ENCODE measurements at places on chromosomes 7 and 10. TPM values are rescaled to one million over a fixed set of nuclear protein-coding genes. Genes with fewer than 3 reads are reported as not detected.

Gene SFTPA2
- 14.2 TPM for total RNA-seq

Gene PLXDC2
- total RNA-seq = 12.5 TPM

Gene ANKRD1
- 0.32 TPM for total RNA-seq

Gene ZNF746
- total RNA-seq = 12.2 TPM

Gene RNF148
- total RNA-seq = 0.50 TPM

- no peak for DNase-seq
Measured at GRCh38 chr7:83153419-83153818, 9.3 kb downstream of the PCLO start.

- peak; percentile 51 for DNase-seq
Measured at GRCh38 chr7:128783143-128783861, 7.7 kb upstream of the OPN1SW start.

Gene OR2F2
- not detected for total RNA-seq

DNA sequence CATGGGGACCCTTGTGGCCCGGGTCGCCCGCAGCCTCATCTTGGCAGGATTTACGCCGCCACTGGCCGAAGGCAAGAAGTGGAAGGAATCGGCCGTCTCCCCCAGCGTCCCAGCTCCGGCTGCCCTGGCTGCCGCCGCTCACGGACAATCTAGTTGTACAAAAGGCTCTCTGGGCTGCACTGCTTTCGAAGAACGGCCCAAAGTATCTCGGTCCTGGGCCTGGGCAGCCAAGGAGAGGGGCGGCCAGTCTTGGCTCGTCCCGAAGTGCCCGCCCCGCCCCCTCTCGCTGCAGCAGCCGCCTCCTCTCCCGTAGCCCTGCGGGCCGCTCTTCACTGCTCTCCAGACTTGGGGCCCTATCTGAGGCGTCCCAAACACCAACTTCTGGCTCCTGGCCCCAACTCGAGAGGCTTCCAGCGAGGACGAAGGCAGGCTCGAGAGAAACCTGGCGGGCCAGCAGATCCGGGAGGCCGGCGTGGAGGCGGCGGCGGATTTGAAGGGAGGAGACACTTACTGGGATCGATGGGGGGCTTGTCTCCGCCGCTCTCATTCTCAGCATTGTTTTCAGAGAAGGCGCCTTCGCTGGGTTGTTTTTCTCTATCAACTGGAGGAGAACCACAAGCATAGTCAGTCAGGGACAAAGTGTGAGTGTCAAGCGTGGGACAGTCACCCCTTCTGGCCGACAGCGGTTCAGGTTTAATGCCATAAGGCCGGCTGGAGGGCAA is 809 bp downstream of the HOXA9 start:
- no peak for DNase-seq

Gene RADIL
- total RNA-seq = 0.54 TPM

Gene LIPM
- not detected for total RNA-seq

Gene GIMAP5
- total RNA-seq = 5.2 TPM

- peak; percentile 23 for DNase-seq
Measured at GRCh38 chr7:149873970-149874643, 338 bp downstream of the ATP6V0E2 start.

GRCh38 chr7:42628054-42628453 is 283.8 kb downstream of the C7orf25 start:
- no peak for DNase-seq

DNA sequence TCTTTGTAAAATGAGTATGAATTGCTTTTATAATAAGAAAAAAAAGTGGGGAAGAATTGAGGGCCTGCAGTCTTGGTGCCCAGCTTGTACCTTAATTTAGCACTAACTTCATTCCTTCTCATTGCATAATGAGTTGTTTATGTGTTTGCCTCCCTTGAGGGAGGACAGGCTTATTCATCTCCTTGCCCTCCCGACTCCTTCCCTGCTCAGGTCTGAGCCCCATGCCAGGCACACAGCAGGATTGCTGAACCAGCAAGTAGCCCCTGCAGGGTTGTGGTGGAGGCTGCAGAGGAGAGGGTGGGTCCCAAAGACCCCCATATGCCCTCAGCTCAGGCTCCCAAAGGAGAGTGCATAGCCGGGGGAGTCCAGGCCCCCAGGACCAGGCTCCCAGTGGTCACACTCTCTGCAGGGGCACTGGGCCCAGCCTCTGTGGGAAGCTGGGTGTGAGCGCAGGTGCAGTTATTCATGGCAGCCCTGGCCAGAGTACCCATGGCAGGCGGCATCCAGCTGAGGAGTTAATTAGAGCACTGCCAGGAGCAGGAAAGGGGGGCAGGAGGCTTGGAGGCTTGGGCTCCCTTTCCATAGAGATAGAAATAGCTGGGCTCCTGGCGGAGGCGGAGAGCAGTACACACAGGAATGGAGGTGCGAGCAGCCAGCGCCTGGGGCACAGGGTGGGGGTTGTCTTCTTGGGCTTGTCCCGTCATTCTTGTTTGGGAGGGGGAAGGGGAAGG is 28.2 kb upstream of the GOLGA7B start:
- no peak for DNase-seq

DNA sequence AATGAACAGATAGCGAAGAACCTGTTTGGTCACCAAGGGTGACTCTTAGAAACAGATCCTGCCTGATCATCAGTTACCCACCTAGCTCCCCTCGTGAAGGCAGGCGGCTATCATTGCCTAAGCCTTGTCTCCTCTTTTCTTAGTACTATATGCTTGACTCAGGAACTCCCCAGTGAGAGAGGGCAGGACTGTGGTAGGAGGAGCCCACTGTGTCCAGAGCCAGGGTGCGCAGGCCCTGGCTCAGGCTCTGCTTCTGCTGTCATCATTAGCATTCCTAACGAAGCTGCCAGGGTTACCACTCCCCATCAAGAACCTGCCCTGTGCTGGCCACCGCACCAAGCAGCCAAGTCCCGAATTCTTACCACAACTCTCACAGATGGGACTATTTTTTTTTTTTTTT is 160.8 kb downstream of the CHN2 start:
- DNase-seq = no peak

Gene EPO
- total RNA-seq = not detected

Gene FRMPD2
- 0.35 TPM for total RNA-seq

GRCh38 chr7:137960020-137960419 is 41.9 kb downstream of the CREB3L2 start:
- no peak for DNase-seq

- no peak for DNase-seq
Measured at GRCh38 chr7:82362129-82362706, 81.4 kb downstream of the CACNA2D1 start.

Gene ANKRD61
- not detected for total RNA-seq

GRCh38 chr7:156121434-156121833 is 309.2 kb upstream of the SHH start:
- no peak for DNase-seq

DNA sequence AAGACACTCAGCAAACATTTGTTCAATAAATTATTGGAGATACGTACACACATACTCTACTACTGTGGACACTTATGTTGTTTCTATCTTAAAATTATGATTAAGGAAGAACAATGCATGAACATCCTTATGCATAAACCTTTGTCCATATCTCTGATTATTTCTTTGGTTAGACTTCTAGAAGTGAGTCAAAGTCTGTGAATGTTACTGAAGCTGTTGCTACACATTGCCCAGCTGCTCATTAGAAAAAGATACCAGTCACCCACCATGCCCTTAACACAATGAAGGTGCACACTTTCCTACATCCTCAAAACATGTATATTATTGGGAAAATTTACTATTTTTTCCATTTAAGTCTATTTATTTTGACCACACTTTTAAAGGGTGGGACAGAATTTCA is 1.4 kb upstream of the CLRN3 start:
- no peak for DNase-seq

DNA sequence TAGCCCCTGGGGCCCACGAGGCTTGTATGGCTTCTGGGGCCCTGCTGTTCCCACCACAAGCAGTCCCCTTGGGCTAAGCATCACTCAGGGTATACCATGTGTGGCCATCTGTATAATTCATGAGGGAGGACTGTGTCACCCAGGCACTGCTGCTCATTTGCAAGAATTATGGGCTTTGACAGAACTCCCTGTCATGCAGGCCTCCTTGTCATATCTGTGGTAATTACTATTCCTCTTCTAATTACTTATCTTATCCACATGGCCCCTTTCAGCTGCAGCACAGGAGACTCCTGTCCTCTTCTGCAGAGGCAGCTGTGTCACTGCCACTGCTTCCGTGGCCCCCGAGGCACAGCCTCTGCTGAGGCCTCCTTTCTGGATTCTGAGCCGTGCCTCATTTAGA is 46.3 kb downstream of the LRMDA start:
- DNase-seq = no peak

DNA sequence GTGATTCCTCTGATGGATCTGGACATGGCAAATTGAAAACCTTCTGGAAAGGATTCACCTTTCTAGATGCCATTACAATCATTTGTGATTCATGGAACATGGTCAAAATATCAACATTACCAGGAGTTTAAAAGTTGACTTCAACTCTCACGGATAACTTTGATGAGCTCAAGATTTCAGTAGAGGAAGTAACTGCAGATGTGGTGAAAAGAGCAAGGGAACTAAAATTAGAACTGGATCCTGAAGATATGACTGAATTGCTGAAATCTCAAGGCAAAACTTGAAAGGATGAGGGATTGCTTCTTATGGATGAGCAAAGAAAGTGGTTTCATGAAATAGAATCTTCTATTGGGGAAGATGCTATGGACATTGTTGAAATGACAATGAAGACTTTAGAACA is 293.6 kb downstream of the ARHGAP12 start:
- no peak for DNase-seq

DNA sequence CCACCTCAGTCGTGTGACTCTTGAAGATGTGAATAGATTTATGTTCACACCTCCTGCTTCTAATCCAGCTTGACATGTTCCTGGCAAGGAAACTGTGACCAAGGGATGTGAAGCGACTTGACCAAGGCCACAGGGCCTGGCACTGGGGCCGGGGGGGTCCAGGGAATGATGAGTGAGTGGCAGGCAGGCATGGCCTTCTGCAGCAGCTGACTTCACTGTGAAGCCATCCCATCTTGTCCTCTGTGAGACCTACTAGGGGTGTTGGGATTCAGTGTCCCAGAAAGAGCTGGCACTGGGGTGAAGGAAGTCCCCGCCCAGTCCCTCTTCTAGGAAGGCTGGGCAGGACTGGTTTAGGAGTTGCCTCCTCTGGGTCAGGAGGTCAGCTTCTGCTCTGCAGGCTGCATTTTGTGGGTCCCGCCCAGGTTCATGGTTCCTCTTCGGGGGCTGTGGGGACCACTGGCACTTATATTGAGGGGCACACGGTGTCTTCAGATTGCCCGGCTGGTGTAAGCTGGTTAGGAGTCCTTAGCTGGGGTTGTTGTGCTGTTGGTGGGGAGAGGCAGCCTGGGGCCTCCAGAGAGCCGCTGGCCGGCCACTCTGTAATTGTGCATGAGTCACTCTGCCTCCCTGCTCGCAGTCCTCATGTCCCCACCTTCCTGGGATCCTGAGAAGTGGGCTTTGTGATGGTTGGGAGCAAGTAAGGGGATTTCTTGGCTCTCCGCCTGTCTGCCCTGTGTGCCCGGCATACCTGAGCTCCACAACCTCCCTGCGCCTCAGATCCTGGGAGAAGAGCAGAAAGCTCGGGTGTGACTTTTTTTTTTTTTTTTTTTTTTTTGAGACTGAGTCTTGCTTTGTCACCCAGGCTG is 11.0 kb downstream of the ZMIZ1 start:
- peak; percentile 75 for DNase-seq

Gene CPVL
- total RNA-seq = 17.0 TPM

DNA sequence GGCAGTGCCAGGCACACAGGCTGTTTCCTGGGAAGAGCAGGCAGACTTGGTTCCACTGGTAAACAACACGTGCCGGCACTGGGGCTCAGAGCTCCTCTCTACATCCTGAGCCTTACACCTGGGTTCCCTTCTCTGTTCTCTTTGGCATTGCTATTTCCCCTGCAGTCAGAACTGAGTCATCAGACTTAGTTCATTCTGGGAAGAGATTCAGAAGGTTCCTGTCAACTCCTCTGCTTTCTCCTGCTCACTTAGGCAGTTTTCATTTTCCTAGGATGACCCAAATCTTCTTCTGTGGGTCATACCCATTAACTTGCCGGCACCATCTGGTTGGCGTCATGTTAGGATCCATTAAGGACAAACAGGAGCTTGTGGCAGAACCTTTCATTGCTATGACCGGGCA is 33.4 kb upstream of the LRRC18 start:
- DNase-seq = no peak

Gene CALY
- not detected for total RNA-seq

Gene FAM25A
- total RNA-seq = not detected

Gene MYH16
- not detected for total RNA-seq

Gene ZNF467
- 2.5 TPM for total RNA-seq

DNA sequence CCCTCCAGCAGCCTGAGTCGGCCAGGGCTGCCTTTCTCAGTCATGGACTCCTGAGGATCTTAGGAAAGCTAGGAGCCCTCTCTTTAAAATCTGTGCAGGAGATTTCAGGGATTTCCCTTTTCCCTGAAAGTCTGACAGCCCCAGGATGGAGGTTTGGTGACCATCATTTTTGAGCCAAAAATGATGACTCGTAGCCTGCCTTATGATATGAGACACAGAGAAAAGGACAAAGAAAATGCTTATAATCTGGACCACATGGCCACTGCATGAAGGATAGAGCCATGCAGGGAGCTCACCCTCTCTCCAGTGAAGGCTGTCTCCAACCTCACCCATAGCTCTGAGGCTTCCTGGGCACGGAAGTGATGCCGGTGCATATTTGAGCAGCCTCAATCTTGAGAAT is 106.6 kb upstream of the CHST15 start:
- DNase-seq = no peak

- no peak for DNase-seq
Measured at GRCh38 chr7:93051660-93052059, 66.1 kb downstream of the SAMD9 start.

GRCh38 chr7:70131817-70132216 is 533.5 kb downstream of the AUTS2 start:
- no peak for DNase-seq

GRCh38 chr10:51007781-51008180 is 66.5 kb upstream of the PRKG1 start:
- DNase-seq = no peak

Gene COL28A1
- 3.5 TPM for total RNA-seq

- DNase-seq = peak; percentile 65
Measured at GRCh38 chr10:69639291-69640195, 9.5 kb downstream of the FAM241B start.

- DNase-seq = no peak
Measured at GRCh38 chr7:121192834-121193233, 136.0 kb upstream of the WNT16 start.

Gene LRRTM3
- total RNA-seq = not detected

- no peak for DNase-seq
Measured at GRCh38 chr7:39357648-39358047, 208.6 kb upstream of the YAE1 start.

Gene C7orf33
- total RNA-seq = not detected

Gene SFRP5
- total RNA-seq = 0.57 TPM

DNA sequence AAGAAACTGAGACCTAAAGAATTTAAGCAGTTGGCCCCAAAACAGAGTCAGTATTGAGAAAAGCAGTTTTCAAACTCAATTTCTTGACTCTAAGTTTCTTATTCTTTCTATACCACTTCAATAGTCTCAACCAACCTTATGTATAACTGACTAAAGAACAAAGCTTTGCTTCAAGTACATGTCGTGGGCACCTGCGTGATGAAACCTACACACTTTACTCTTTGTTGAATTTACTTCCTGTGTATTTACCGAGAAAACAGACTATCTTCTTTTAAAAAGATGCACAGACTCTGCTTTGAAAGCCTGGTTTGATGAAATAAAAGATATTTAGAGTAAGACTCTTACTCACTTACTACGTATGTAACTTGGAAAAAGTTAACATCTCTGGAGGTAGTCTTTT is 297.2 kb upstream of the CDC14C start:
- no peak for DNase-seq

- no peak for DNase-seq
Measured at GRCh38 chr7:66629222-66630062, 761 bp downstream of the KCTD7 start.

Data from colonic mucosa (tissue), 4 donors.